ENCODE measurements at places on chromosomes 11 and 22.

GRCh38 chr11:48011798-48012391, 31.5 kb downstream of the PTPRJ start:
- DNase-seq: no peak

DNA sequence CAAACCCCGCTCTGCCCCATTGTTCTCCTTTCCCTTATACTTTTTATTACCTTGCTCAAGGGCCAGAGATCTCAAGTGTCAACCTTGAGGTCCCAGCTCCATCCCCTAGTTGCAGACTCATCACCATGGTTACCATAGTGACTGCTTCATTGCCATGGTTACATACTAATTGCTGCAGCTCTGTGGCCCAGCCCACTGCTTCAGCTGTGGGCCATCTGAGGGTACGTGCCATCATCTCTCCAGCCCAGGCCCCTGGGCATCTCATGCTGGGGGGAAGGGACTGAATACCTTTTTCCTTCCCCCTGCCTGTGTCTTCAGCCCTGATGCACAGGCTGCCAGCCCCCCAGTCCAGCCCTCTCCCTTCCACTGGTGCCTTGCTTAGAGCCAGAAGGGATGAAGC, 22.2 kb downstream of the TREH start:
- no peak for DNase-seq

DNA sequence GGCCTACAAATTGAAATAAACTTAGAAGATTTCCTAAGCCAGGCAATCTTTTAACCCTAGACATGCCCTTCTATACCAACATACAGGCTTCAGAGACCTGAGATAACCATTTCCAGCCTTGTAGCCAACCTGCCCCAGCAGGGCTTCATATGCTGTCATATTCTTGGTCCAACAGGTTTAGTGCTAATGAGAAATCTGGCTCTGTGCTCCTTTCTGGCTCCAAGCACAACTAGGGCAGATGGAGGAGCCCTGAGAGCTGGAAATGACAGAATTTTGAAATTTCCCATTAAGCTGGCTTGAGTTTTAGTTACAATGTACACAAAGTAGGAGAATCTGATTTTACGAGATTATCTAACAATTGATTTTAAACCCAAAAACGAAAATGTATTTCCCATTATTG, 323.0 kb upstream of the CCDC90B start:
- DNase-seq: no peak

- no peak for DNase-seq
Observed at GRCh38 chr11:134866215-134866614, 454.2 kb upstream of the B3GAT1 start.

DNA sequence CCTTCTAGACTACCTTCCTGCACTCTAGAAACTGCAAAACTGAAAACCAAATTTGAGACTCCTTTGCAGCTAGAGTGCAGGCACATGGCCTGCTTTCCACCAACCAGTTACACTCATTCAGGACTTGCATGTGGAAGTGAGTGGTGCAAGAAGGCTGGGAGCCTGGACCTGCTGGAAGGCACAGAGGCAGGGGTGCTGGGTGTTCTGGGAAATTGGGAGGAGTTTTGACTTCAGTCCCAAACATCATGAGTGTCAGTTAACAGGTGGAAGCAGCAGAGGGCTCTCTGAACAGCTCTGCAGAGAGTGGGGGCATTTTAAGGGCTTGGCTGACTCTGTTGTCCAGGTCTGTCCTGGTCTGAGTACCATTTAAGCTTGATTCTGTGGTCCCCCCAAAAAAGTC, 49.3 kb upstream of the SYT13 start:
- no peak for DNase-seq

DNA sequence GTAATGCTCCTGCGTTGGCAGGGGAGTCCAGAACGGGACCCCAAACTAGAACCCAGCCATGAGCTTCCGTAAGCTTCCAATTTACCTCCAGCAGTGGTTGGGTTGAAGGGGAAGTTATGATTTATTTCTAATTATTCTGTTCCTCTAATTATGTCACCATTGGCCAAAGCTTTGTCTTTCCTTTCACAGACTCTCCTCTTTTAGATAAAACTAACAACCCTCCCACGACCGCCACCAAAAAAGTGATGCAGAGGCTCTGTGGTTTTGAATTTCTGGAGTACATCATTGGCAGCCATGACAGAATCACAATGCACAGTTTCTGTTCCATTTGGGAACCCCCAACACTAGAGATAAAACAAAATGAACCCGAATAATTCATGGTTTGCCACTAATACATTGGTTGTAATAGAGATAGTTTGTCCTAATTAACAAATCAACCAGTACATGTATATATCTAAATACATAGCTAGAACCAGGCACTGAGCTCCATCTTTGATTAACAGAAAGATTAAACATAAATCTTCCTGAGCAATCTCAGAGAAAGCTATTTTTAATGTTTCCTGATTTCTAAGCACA, 64.3 kb downstream of the ETS1 start:
- DNase-seq: no peak

DNA sequence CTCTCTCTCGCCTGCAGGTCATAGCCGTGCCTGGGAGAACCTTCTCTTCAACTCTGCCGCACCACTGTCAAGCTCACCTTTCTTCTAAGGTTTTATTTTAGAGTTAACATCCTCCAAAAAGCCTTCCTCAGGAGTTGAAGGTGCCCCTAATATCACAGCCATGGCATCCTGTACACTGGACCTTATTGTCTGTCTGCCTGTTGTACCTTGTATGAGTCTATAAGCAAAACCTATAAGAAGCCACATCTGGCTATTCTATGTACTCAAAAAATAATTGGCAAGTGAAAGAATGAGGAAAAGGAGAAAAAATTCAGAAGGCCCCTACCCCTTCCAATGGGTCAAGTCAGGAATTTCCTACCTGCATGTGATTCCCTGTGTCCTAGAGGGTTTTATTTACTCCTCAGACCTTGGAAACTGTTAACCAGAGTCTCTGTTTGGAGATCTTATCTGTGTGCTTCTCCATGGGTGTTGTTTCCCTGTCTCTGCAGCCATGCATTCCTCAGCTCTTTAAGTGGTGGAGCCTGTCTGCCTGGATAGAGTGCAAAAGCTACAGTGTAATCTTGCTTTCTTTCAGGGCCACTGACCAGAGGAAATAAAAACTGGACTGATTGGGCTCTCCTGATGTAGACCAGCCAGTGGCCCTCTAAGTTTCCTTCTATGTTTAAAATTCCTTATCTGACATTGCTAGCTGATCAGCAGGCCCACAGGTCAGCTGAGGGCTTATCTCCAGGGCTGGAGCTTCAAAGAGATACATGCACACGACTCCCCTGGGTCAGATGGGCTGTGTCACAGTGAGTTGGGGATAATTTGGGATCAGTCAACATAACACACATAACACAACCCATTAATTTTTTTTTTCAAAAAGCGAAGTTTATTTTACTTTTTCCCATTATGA, 37.6 kb upstream of the TMEM135 start:
- no peak for DNase-seq

- DNase-seq: no peak
Observed at GRCh38 chr11:118914178-118914918, 11.4 kb downstream of the BCL9L start.

GRCh38 chr11:94997437-94997836, 23.9 kb downstream of the KDM4D start:
- DNase-seq: no peak

DNA sequence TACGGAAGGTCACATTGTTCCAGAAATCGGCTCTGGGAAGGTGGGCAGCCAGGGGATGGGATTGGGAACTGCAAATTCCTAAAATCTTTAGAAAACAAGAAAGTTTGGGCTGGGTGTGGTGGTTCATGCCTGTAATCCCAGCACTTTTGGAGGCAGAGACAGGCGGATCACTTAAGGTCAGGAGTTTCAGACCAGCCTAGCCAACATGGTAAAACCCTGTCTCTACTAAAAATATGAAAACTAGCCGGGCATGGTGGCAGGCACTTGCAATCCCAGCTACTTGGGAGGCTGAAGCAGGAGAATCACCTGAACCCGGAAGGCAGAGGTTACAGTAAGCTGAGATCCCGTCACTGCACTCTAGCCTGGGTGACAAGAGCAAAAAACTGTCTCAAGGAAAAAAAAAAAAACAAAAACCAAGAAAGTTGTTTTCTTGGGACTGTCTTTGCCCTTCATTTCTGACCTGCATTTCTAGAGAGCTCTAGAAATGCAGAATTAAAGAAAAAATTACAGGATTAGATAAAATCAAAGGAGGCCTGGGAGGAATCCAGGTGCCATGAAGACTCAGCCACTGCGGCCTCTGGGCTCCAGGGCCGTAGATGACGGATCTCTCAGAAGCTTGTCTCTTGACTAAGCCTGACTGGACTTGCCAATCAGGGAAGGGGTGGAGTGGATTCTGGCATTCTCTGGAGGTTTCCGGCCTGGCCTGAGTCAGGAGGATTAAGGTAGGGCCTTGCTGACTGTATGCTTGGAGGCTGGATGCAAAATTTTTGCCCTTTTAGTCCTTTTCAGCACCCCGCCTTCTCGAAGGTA, 5.3 kb upstream of the MALAT1 start:
- DNase-seq: peak; percentile 95

DNA sequence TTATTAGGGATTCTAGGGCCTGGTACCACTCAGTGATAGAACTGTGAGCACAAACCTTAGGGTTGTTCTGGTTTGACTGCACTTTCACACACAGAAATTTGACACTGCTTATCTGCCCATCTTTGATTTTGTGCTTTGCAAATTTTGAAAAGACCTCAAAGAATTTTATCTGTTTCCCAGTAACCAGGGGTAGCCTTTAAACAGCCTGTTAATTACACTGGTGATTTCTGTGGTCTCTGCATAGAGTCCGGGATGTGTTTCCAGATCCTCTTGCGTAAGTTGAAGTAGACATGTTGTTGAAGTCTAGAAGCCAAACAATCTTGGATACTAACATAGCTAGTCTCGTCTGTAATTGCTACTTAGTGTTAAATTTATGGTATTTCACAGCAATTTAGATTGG, 75.3 kb downstream of the C22orf31 start:
- DNase-seq: no peak

DNA sequence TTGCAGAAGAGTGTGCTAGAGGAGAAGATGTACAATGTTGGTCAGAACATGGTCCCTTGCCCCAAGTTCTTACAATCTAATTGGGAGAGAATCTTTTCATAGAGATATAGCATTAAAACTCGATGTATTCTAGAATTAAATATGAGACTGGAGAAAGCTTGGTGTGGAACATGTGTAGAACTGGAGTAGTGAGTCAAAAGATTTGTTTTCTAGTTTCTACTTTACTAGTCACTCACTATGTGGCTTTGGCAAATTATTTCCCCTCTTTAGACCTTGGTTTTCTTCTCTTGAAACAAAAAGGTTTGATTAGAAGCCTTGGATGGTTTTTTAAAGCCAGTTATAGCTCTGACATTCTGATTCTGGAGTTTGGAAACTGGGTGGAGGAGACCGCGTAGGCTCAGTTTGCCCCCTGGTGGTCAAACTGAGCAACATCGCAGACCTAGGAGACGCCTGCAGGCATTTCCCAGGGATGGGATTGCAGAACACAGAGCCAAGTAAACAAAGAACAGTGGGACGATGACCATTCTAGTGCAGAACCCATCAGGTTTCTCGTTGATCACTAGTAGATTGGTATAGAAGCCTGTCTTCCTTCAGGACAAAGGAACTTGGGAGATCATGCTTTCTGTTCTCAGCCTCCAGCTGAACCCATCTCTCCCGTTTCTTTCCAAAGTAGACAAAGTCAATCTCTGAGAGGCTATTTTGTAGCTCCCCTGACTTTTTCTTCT, 8.5 kb upstream of the CHRDL2 start:
- DNase-seq: peak; percentile 45

DNA sequence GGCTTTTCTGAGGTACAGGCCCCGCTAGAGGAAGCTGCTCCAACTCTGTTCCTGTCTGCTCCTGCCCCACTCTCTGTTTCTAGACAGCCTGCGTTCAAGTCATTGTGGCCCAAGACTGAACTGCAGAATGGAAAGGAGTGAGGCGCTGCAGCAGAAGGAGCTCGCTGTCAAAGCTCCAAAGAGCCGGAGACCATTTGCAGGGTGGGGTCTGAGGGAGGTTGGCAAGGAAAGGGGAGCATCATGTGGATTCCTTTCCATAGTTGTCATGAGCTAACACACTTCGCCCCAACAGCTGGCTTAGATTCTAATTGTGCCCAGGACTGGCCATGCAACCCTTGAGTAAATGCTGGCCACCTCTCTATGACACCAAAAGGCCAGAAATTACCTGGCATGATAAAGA, 18.8 kb downstream of the APOL4 start:
- no peak for DNase-seq

DNA sequence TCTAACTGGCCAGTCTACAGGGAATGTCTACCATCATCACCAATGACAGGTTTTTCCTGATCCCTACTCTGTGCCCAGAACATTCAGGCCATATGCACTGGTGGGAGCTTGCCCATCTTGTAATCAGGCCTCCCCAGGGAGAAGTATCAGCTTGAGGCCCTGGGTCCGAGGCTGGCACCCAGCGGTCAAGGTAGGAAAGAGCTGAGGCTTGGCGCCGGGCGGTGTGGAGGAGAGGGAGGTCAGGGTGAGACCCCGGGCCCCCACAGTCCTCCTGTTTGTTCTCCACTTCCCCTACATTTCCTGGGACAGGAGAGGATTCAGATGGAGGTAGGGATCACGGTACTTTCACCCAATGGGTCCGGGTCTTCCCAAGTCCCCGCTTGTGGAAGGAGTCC, 15.5 kb downstream of the TSKU start:
- DNase-seq: no peak

DNA sequence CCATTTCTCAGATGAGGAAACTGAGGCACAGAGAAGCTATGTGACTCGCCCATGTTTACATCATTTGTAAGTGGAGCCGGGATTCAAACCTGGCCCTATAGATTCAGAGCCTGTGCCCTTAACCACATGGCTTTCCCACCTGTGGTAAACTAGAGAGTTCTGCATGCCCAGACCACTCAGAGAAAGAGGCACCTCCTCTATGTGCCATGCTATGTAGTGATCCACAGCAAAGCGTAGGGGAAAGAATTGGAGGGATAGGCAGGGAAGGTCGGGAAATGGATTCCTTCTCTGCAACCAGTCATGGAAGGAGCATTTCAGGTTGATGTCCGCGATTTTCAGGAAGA, 15.4 kb upstream of the POU2AF2 start:
- no peak for DNase-seq

GRCh38 chr22:38830026-38830844, 13.6 kb downstream of the NPTXR start:
- DNase-seq: no peak

- no peak for DNase-seq
Observed at GRCh38 chr11:69380921-69381581, 87.1 kb downstream of the MYEOV start.

- no peak for DNase-seq
Observed at GRCh38 chr22:45321827-45322226, 12.1 kb downstream of the FAM118A start.

- DNase-seq: no peak
Observed at GRCh38 chr11:26105762-26106423, 226.0 kb upstream of the ANO3 start.

DNA sequence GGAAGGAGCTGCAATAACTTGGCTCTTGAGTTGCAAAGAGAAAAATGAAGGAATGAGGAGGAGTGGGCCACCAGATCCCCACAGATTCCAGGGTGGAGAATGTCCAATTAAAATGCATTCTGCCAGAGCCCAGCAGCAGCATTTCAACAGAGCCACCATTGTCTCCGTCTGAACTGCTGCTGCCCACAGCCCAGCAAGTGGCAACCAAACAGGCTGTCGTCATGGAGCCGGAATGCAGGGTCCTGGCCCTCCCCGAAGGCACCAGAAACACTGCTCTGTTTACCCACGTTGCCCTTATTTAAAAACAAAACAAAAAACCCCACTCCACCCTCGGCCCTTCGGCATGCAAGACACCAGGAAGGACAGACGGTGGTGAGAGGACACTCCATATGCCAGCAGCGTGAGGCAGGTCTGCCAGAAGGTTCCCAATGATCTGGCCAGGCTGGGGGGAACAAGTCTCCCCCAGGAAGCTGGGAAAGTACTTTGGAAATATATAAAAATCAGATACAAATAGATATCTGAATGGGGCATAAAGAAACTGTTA, 32.5 kb downstream of the PLEKHA7 start:
- DNase-seq: no peak

Data from NCI-H460 (cell line).